Fibroblast of the conjunctiva (primary cell): ENCODE measurements at places on chromosomes 2 and 18.

GRCh38 chr2:180130403-180130802 lies 123.3 kb upstream of the CWC22 start:
- DNase-seq: no peak

DNA sequence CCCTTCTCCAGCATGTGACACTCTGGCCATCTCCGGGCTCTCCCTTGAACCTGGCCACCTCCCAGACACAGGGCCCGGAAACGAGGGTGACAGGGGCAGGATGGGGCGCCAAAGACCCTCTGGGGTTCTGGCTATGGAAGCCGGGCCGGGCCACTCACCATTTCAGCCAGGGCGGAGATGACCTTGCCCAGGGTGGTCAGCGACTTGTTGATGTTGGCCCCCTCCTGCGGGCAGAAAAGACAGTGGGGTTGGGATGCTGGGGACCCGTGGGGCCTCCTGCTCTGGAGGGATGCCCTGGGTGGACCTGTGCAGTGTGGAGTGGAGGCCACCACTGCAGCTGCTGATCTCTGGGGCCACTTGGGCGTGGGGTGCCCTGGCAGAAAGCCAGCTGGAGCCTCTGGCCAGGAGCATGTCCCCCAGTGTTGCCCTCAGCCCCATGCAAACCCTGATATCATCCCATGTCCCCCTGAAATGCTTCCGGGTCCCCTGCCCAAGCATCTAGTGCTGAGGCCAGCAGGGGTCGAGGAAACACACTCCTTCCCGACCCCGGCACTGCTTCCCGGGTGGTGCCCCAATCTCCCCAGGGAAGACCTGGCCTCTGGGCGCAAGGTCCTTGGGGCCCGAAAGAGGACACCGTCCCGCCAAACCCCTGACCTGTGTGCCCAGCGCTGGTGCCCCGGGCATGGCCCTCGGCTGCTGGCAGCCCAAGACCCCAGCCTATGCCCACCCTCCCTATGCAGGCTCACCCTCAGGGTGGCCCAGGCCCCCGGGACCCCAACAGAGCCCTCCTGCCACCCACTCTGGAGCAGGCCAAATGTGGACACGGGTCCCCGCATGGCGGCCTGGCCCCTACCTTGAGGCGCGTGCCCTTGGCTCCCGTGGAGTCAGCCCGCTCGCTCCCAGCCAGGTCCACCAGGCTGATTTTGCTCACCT lies 36.9 kb downstream of the KIF1A start:
- DNase-seq: no peak

DNA sequence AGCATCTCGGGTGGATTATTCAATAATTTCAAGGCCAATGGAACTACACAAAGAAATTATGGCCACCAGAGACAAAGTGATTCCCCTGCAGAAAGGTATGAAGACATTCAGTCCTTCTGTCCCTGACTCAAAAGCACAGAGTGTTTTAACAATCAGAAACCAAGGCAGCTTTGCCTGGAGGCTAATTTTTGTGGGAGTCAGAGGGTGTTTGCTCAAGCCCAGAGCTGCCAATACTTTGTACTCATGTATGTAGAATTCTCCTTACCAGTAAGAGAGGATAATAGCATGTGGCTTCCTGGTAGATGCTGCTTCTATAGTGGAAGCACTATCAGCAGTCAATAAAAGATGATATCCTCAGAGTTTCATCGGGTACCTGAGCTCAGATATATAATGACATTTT lies 178.4 kb downstream of the KCNE4 start:
- DNase-seq: no peak

GRCh38 chr2:192254444-192254843 lies 59.7 kb upstream of the TMEFF2 start:
- no peak for DNase-seq

DNA sequence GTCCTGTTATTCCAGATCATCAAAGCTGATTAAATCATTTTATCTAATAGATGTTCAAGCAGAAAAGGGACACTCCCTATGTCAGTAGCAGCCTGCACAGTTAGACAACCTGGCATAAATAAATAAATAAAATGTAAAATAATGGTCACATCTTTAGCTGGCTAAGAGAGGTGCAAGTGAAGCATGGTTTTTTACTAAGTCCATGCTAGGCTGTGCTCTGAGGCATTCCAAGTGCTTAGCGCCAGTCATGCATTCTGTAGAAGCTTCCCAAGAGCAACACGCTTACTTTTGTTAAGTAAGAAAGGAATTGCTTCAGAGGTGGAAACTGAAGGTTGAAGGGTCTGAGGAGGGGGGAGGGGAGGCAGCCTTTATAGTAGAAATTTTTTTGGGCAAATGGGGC lies 351.2 kb downstream of the CDH2 start:
- no peak for DNase-seq

DNA sequence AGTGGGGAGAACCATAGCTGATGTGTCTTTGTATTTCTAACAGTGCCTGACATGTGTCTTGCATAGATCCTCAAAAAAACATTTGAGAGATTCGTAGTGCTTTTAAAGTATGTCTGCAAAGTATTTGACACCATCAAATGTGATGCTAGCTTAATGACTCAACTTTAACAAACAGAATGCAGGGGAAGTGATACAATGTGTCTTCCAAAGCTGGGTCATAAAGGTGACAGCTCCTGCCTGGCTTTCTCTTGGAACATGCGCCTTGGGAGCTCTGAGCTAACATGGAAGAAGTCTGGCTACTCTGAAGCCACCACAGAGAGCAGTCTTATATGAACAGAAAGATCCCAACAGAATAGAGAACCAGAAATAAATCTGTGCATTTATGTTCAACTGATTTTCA lies 78.2 kb downstream of the C1D start:
- no peak for DNase-seq
